WERI-Rb-1 (cell line): ENCODE measurements at places on chromosomes 2 and 18.

DNA sequence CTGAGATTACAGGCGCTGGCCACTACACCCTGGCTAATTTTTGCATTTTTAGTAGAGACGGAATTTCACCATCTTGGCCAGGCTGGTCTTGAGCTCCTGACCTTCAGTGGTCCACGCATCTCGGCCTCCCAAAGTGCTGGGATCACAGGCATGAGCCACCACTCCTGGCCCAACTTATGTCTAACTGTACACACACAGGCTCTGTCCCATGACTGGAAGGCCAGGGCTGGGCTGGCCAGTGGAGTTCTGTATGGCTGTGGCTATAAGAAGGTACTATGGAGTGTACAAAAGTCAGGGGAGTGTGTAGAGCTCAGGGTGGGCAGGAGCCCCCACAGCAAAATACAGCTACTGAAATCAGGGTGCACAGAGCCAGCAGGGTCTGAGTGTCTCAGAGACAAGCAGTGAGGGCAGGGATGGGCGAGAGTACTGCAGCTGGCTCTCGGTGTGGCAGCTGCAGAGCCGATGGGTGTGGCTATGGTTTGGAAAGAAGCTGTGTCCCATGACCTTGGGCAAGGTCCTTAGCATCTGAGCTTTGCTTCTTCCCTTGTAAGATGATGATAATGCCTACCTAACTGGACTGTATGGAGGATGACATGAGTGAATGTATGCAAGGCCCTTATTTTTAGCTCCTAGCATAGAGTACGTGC is 10.4 kb upstream of the MSGN1 start:
- no peak for DNase-seq

DNA sequence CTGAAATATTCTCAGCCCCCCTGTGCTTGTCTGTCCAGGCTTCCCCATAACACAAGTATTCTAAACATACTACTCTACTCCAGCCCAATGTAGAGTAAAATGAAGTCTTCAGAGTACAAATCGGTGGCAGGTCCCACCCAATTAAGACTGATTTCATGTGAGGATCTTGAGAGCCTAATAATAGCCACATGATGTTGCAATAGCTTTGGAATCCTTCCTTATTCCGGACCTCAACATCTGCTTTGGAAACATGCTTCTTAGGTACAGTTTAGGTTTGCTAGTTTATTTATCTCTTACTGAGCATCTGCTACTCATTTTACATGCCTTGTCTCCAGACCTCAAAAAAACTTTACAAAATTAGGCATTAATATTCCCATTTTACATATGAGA is 207.3 kb upstream of the RAB6C start:
- DNase-seq = no peak

DNA sequence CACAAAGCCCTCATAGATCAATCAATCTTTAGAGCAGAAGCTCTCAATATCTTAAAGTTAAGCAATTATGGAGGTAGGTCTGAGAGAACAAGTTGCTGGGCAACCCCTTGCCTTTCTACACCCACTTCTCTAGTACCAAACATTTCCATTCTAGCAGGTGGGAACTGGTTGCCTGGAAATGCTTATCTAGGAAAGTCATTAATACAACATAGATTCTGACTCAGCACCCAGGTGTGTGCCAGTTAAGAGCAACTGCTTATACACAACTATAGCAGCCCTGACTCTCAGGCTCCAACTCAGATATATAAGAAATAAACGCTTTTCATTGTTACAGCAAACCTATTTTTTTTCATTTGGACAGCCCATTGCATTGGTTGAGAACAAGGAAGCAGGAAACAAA is 237.7 kb downstream of the IRS1 start:
- no peak for DNase-seq

DNA sequence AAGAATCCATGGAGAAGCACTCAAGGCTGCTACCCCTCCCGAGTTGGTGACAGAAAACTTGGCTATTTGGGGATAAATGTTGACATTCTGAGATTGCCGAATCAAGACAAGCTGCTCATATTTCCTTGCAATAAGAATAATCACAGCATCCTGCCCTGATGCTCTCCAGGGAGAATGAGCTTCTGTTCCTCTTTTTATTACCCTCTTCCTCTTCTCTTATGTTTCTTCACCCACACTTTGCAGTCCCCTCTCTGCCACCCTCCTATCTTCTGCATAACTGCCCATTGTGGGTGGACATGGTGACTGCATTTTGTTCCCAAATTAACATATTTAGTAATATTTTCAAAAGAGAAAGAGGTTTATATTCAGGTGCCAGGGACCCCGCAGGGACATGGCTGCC is 11.9 kb upstream of the MSGN1 start:
- no peak for DNase-seq

DNA sequence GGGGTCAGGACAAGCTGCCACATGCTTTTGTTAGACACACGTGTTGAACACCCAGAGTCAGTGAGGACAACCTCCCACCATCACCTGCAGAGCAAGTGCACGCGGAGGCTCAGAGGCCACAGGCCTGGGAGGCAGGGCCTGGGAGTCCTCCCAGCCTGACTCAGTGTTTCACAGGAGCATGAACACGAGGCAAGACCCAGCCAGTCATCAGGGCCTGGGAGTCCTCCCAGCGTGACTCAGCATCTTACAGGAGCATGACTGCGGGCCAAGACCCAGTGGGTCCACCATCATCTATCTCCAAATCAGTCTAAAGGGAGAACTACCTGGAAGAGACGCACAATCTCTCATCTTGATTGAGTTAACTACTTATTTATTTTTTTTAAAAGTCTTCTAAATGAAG is 112.6 kb upstream of the PXDN start:
- DNase-seq = no peak
